HFFc6 (cell line): ENCODE measurements at places on chromosomes 2 and 18. TPM values are rescaled to one million over a fixed set of nuclear protein-coding genes. Genes with fewer than 3 reads are reported as not detected.

GRCh38 chr18:26470011-26470637 is 78.2 kb downstream of the KCTD1 start:
- H3K27ac ChIP-seq: no peak overlapping the region
- H3K27me3 ChIP-seq: no peaks in the 10 kb centered on the region; the same call in 1 of the 2 replicates
- DNase-seq: no peak
- H3K4me3 ChIP-seq: no peak overlapping the region

DNA sequence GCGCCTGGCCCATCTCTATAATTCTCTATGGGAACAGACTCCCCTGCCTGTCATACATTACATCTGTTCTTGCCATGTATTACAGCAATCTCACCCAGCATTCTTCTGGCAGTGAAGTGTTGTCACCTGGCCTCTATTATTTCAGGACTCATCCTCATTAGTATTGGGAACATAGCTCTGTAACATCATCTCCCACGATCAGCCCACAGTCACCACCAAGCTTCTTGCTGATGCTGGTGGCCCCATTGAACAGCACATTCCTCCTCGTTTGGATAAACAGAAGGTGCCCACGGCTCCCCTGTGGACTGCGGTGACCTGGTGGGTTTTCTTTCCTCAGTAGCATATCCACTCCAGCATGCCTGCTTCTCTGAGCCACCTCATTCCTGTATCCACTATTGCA is 21.5 kb downstream of the CHCHD5 start:
- H3K27ac ChIP-seq: no peak overlapping the region
- DNase-seq: no peak
- H3K4me3 ChIP-seq: no peak overlapping the region
- H3K27me3 ChIP-seq: peaks cover 1% of the 10 kb centered on the region
- H3K4me1 ChIP-seq: peaks cover 9% of the 10 kb centered on the region

DNA sequence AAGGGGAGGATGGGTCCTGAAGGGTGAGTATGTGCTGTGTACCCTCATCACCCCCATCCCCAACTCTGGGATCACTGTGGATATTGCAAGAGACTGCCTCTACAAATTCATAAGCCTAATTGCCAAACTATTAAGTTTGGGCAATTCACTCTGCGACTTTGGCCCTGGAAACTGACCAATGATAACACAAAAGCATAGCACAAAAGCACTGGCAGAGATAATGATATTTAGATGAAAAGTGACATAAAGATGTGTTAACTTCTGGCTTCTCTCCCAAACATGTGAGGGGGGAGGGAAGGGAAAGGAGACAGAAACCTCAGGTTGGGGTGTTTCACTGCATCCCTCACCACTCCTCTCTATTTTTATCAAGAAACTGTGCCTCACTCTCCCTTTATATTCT is 150.3 kb downstream of the SATB2 start:
- peaks cover 29% of the 10 kb centered on the region for H3K4me1 ChIP-seq
- H3K36me3 ChIP-seq: peaks cover 8% of the 10 kb centered on the region
- no peak overlapping the region for H3K27ac ChIP-seq
- DNase-seq: no peak
- H3K27me3 ChIP-seq: peaks cover 3% of the 10 kb centered on the region; the same call in 1 of the 2 replicates

DNA sequence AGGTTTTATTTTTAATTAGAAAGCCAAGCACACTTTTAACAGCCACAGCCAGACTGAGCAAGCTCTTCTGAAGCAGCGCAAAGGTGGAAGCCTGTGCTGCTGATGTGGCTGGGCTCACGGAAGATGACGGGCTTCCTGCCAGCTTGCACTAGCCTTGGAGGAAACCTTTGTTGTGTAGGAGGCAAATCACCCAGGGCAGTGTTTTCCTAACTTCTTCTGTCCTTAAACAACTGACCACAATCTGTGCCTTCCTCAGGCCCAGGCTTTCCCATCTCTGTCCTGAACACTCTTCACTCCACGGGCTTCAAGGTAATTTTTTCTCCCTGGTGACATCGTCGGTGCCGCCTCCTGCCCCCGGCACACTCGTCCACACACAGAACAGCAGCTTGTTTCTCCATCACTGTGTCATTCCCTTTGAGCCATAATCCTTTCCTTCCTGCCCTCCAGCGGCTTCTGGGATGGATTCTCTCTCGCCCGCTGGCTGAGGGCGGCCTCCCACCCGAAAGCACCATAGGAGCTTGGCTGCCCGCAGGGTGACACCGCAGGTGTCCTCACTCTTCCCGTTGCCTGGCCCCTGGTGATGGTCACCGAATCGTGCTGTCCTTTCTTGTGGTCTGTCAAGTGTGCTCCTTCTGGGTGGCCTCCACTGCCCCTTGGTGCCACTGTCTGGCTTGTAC is 31.1 kb upstream of the INHBB start:
- peaks cover 6% of the 10 kb centered on the region for H3K27me3 ChIP-seq
- H3K36me3 ChIP-seq: no peaks in the 10 kb centered on the region
- no peak overlapping the region for H3K27ac ChIP-seq
- no peak overlapping the region for H3K4me3 ChIP-seq
- no peak for DNase-seq

DNA sequence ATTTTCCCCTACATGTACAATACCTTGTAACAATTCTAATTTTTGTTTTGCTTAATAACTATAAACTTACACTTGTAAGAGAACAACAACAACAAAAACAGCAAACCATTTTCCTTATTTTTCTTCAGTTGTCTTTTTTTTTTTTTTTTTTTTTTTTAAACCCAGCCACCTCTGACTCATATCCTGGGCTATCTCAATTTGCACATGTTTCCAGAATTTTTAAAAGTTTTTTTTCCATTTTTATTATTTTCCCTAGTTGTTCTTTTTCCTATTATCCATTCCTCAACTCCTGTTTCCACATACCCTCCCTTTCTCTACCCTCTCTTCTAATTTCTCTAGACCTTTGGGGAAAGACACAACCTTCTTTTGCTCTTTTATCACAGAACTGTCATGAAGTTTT is 112.5 kb downstream of the EFEMP1 start:
- H3K27me3 ChIP-seq: peaks cover 3% of the 10 kb centered on the region; the same call in 1 of the 2 replicates
- DNase-seq: no peak
- H3K27ac ChIP-seq: no peak overlapping the region; the same call in 1 of the 2 replicates
- H3K36me3 ChIP-seq: no peaks in the 10 kb centered on the region
- peaks cover 16% of the 10 kb centered on the region for H3K4me1 ChIP-seq

- H3K4me1 ChIP-seq: peaks cover 39% of the 10 kb centered on the region
- H3K36me3 ChIP-seq: peaks cover 10% of the 10 kb centered on the region
- peak overlapping the region; percentile 49; the same call in 1 of the 2 replicates for H3K27ac ChIP-seq
- H3K4me3 ChIP-seq: no peak overlapping the region
Measured at GRCh38 chr18:48675912-48676311, 137.1 kb downstream of the CTIF start.

GRCh38 chr2:80050246-80050645 is 254.3 kb downstream of the LRRTM1 start:
- H3K4me1 ChIP-seq: peaks cover 16% of the 10 kb centered on the region
- H3K4me3 ChIP-seq: no peak overlapping the region
- peaks cover 5% of the 10 kb centered on the region; the same call in 1 of the 2 replicates for H3K27me3 ChIP-seq
- H3K36me3 ChIP-seq: no peaks in the 10 kb centered on the region
- no peak for DNase-seq

DNA sequence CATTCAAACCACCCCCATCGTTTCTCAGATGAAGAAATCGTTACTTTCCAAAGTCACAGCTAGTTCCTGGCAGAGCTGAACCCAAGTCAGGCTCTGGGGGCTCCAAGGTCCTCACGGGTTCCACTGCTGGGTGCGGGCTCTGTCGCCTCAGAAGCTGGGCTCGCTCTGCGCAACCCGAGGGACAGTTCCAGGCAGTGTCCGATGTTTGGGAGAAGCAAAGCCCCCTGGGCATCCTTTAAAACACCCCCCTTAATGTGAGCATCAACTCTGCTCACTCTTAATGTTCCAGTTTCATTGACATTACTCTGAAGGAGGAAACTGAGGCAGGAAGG is 796 bp downstream of the AOX1 start:
- peak overlapping the region; percentile 88; the same call in 1 of the 2 replicates for H3K27ac ChIP-seq
- peak overlapping the region; percentile 94 for H3K4me3 ChIP-seq
- H3K36me3 ChIP-seq: no peaks in the 10 kb centered on the region; the same call in 1 of the 2 replicates

DNA sequence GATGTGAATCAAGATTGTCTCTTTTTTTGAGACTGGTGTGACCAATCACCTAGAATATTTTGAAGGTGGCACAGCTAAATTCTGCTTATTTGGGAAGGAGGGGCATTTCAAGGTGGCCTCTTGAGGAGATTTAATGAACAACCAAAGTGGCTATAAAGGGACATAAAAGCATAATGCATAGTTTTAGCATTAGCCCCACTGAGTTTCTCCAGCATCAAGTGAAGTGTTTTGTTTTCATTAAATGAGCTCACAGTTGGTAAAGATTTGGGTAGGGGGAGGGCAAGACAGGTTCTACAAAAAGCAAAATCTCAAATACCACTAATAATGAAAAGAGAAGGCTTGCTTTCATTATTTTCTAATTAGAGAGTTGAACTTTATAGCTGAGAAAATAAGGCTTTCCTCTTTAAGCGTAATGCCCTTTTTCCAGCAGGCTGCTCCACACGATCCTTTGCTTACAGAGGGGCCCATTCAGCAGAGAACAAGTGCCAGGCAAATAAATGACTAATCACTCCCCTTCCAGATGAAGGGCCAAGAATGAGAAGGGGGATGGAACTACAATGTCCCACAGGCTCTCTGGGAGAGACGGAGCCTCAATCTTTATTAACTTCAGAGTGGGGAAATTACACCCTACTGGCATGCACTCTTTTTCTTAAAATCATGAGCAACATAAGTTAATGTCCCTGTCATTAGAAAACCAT is 35.9 kb downstream of the LHCGR start:
- DNase-seq: no peak
- H3K4me3 ChIP-seq: no peak overlapping the region

GRCh38 chr2:26850000-26850431 is 2.1 kb downstream of the DPYSL5 start:
- H3K27me3 ChIP-seq: peaks cover 42% of the 10 kb centered on the region
- no peak overlapping the region for H3K27ac ChIP-seq
- H3K36me3 ChIP-seq: no peaks in the 10 kb centered on the region

DNA sequence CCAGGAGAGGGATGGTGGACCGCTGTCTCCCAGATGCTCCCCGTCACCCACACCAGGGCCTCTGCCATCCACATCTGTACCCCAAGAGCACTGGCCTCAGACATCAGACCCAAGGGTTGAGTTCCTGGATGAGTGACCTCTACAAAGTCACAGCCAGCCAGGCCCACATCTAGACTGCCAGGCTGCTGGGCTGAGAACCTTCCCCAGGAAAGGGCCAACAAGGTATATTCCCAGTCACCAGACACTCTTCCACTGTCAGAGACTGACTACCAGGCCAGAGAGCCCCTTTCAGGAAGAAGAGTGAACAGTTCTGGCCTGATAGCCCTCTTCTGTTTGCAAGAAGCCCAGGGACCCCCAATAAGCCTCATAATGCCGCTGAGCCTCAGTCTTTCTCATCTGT is 44.3 kb downstream of the C1QL2 start:
- H3K4me1 ChIP-seq: no peaks in the 10 kb centered on the region
- no peak overlapping the region for H3K27ac ChIP-seq
- H3K36me3 ChIP-seq: peaks cover 8% of the 10 kb centered on the region; the same call in 1 of the 2 replicates
- H3K4me3 ChIP-seq: no peak overlapping the region

DNA sequence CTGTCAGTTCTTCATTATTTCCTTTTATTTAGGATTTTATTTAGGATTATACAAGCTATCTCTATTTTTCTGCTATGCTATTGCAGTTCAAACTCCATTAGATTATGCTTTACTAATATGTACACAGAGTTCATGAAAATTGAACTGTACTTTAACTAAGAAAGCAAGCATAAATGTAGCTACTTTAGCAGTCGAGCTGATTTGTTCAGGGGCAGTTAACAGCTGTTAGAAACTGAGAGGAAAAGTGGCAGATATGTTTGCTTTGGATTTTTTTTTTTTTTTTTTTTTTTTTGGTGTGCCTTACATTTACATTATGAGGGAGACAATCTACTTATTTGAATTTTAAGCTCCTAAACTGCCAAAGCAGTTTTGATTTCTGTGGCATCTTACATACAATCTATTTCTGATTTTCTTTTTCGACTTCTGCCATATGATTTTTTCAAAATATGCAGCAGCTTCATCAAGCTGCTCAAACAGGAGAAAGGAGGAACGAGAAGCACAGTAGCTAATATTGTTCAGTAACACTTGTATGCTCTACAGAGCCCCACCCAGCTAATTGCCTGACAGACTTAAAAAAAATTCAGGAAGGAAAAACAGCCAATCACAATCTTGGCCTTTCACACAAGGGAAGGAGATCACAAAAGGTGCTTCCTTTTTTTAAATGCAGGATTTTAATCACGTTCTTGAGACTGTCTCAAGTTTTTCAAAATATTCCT is 233.4 kb upstream of the SIX3 start:
- H3K4me1 ChIP-seq: no peaks in the 10 kb centered on the region; the same call in 1 of the 2 replicates
- peaks cover 2% of the 10 kb centered on the region; the same call in 1 of the 2 replicates for H3K27me3 ChIP-seq
- no peaks in the 10 kb centered on the region for H3K36me3 ChIP-seq
- no peak overlapping the region for H3K4me3 ChIP-seq

GRCh38 chr18:8899000-8899399 is 193.6 kb downstream of the MTCL1 start:
- peaks cover 9% of the 10 kb centered on the region for H3K36me3 ChIP-seq
- H3K4me1 ChIP-seq: peaks cover 25% of the 10 kb centered on the region
- 0 out of 2 replicates have a peak, but pooled peaks cover 2% of the 10 kb centered on the region for H3K27me3 ChIP-seq

DNA sequence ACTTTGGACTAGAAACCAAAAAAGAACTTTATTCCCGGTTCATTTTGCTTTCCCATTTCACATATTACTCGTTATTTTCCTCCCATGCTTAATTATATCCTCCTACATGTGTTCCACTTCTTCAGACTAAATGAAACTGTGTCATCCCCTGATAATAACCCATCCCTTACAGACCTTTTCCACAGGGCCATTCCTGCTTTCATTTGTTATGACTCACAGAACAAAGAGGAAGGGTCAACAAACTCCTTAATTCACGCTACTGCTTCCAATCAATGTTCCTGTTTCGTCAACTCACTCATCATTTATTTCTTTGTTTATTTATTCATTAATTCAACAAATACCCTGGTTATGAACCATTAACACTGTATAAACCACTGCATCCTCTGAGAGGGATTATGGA is 104.5 kb downstream of the ZEB2 start:
- H3K27ac ChIP-seq: peak overlapping the region; percentile 20; the same call in 1 of the 2 replicates
- H3K36me3 ChIP-seq: peaks cover 60% of the 10 kb centered on the region
- peaks cover 31% of the 10 kb centered on the region for H3K4me1 ChIP-seq
- H3K4me3 ChIP-seq: no peak overlapping the region
- no peak for DNase-seq

DNA sequence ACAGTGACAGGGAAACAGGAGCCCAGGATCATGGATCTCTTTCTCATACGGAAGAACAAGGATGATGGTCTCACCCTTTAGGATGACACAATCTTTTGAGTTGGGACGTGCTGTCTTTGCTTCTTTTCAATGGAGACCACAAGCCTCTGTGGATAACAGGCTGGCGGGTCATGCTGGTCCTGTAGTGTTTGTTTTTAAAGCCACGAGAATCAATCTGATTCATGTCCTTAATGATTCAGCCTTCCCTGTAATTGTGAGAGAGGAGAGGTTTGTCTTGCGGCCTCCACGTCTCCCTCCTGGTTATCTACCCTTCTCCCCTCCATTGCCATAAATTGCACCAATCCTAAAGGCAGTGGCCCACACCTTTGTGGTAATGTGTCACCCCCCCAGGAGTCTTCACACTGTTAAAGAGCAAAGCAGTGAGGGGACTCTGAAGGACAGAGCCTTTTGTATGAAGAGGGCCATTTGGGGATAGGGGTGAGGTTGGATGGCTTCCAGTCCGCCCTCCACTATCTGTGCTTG is 87.7 kb upstream of the TGFA start:
- H3K27me3 ChIP-seq: peaks cover 25% of the 10 kb centered on the region
- H3K27ac ChIP-seq: no peak overlapping the region
- H3K4me1 ChIP-seq: peaks cover 8% of the 10 kb centered on the region; the same call in 1 of the 2 replicates
- DNase-seq: no peak
- H3K36me3 ChIP-seq: no peaks in the 10 kb centered on the region

KHK gene
- total RNA-seq: 0.90 to 2.2 TPM (median 1.3 TPM) in 3 replicates

TNFAIP6 gene
- total RNA-seq: 0.99 and 2.4 TPM in 2 replicates

RGPD3 gene
- not detected in 3 replicates for total RNA-seq

UGT1A5 gene
- not detected in 3 replicates for total RNA-seq

CRACDL gene
- total RNA-seq: not detected in 3 replicates

VWA3B gene
- not detected in 3 replicates for total RNA-seq

TMEFF2 gene
- total RNA-seq: 0.22 to 0.38 TPM in 2 of 3 replicates, not detected in the other

FARP2 gene
- 42.1 to 49.4 TPM (median 43.6 TPM) in 3 replicates for total RNA-seq
